HT1080 (cell line): ENCODE measurements at places on chromosomes 12 and 14. TPM values are rescaled to one million over a fixed set of nuclear protein-coding genes. Genes with fewer than 3 reads are reported as not detected.
A peak's percentile ranks its signal among the peaks of the same experiment; 100 is the strongest.

DNA sequence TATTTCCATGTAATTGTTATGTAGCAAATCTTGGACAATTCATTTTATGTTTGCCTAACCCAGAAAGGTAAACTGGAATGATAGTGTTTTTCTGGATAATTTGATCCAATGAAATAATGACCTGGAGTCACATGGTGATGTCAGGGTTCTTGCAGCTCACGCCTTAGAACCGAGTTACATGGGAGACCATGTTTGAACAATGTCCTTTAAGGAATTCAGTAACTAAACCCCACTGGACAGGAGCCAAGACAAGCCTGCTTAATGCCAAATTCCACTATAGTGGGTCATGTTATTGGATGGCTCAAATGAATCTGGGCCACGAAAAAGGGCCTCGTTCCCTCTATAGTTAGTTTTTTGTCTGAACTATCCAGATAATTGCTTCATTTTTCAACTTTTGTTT is 255.8 kb upstream of the HMGA2 start:
- peak; percentile 64 for DNase-seq

DNA sequence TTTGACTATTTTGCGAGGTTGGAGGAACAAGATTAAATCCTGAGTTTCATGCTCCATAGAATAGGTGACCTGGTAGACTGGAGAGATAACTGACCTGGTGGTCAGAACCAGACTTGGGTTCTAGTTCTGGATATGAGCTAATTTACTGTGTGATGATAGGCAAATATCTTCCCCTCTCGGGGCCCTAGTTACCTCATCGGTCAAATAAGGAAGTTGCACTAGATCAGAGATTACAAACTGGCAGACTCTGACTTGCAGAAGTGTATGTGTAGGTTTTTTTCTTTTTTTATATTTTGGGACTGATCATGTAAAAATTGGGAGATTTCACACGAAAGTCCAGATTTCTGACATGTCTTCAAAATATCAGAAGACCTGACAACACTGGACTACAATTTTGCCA is 37.0 kb downstream of the RPH3A start:
- DNase-seq, result no peak

GRCh38 chr14:53622447-53622846 is 334.2 kb downstream of the BMP4 start:
- no peak for DNase-seq

DNA sequence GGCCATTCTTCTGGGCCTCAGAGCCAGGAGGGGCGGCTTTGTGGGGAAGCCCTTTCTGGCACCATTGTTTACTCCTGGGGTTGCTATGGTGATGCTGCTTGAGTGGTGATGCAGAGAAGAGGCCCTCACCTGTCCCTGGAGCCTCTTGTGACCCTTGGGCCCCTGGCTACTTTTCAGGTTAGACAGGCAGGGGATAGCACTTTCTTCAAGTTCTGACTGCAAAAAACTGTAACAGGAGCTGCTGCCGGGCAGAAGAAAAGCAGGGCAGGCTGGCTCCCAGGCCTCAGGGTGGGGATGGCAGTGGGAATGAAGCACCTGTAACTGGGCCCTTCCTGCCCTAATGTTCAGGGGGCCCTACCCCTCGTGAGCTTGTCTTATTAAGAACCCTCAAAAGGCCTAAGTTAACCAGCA is at the start of gene TEX52:
TSS of gene TEX52 (minus strand) at position 19 of the 411 bp plus-strand sequence. CDS start at position 6, 13 bp downstream.
- no peak for DNase-seq

- DNase-seq, result no peak
Observed at GRCh38 chr12:105575235-105575634, 244.7 kb downstream of the C12orf75 start.

DNA sequence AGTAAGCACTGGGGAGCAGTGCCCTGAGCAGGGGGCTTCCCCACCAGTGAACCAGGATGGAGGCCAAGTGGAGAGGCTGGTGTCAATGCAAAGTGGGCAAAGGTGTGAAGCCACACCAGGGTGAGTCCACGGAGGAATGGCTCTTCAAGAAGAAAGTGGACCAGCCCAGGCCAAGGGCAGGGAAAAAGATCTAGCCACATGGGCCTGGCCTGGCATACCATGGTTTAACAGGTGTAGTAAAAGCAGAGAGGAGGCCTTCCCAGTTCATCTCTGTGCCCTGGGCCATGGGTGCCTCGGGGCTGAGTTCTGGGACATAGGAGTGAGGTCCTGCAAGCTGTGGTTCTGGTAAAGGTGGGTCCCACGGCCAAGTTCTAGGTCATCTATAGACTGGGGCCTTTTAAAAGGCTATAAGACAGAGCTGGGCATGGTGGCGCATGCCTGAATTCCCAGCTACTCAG is 153.4 kb downstream of the DPF3 start:
- no peak for DNase-seq

DNA sequence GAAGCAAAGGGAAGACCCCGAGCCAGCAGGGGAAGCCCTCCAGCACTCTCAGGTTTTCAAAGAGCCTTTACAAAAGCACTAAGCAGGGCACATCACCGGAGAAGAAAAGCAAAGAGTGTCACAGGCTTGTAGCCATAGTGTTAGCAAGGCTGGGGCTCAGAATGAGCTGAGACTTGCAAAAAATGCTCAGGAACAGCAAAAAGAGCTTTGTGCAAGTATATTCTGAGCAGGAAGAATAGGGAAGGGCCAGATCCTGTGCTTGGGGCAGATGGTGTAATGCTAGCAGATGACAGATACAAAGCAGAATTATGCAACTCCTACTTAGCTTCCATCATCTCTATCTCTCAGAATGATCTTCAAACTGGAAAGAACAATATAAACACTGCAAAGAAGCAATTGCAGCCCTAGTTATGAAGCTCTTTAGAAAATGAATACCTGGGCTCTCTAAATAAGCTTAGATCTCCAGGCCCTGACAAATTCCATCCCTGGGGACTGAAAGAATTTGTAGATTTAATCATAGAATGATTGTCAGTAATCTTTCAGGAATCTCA is 23.7 kb upstream of the PARP11 start:
- no peak for DNase-seq

GRCh38 chr12:18486036-18486435 is 224.7 kb downstream of the PIK3C2G start:
- no peak for DNase-seq

- no peak for DNase-seq
Observed at GRCh38 chr14:26448181-26448855, 149.5 kb downstream of the NOVA1 start.

GRCh38 chr12:27539191-27539631 is 15.2 kb downstream of the PPFIBP1 start:
- no peak for DNase-seq

- DNase-seq, result peak; percentile 16
Observed at GRCh38 chr12:25546318-25546717, 6.8 kb downstream of the LMNTD1 start.

The CCDC184 gene
- total RNA-seq, result 0.19 and 0.40 TPM in 2 replicates

The P2RX4 gene
- 3.5 and 6.0 TPM in 2 replicates for total RNA-seq

The NOS1 gene
- 0.02 and 0.03 TPM in 2 replicates for total RNA-seq

The COX8C gene
- total RNA-seq, result not detected in 2 replicates

The CTSG gene
- total RNA-seq, result not detected in 2 replicates

The KRT82 gene
- not detected in 2 replicates for total RNA-seq
